ENCODE measurements at places on chromosomes 2 and 18.

DNA sequence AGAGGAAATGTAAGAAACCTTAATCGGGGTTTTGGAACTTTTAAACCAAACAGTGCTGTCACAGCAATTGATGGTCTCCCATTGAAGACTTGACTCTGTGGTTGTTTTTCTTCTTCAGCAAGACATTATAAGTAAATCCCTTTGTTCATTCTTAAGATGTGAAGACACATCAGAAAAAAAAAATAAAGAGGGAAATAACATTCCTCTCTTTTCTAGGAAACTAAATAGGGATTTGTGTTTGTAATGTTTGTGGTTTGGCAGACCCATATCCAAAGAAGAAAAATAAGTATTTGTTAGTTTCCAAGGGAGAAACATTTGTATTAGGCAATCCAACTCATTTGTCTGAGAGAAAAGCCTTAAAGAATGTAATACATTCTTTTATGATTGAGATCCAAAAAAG is 359.9 kb downstream of the DSC3 start:
- no peak for DNase-seq

GRCh38 chr2:212328136-212328535 is 210.5 kb downstream of the ERBB4 start:
- no peak for DNase-seq

DNA sequence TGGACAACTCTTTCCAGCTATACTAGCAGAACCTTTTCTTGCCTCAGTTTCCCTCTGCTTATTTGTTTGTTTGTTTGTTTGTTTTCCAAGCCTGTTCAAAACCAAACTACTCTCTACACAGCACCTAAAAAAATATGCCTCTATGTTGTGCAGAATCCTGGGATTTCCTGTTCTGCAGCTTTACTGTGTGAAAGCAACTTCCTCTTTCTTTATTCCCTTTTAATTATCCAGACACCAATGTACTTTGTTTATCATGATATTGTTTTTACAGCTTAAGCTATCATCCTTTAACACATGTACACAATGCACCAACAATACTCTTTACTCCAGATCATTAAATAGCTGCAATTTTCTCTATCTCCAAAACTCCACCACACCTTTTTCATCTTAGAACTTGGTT is 259.5 kb downstream of the EPHA4 start:
- DNase-seq = no peak

DNA sequence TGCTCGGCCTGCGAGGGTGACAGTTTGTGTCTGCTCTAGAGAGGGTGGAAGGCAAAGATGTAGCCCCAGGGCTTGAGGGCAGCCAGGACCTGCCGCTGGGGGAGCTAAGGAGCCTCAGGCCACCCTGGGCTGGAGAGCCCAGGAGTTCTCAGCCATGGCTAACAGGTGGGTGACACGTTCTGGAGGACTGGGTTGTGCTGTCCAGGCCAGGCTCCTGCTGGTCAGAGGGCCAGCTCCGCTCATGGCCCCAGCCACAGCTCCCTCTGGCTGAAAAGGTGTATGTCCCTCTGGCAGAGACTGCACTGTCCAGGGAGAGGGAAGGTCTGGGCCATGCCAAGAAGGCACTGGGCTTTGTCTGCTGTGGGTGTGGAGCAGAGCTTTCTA is 19.2 kb downstream of the TMEM185B start:
- DNase-seq = no peak

- no peak for DNase-seq
Measured at GRCh38 chr18:37714691-37715090, 149.1 kb upstream of the CELF4 start.

DNA sequence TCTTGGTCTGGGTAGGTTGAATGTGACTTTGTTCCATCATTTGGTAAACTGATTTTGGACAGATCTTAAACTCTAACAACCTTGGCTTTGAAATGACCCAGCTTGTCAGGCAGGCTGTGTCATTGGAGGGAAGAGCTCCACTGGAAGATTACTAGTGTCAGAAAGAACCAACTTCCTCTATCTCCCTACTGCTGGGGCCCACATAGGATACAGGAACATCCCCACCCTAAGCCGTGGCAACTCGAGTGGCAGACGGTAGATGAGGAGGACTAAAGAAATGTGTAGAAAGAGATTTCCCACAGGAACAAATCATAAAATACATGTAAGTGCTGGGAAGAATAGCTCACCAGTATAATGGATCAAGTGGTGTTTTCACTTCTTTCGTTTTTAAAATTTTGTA is 4.3 kb upstream of the G6PC2 start:
- DNase-seq = no peak

DNA sequence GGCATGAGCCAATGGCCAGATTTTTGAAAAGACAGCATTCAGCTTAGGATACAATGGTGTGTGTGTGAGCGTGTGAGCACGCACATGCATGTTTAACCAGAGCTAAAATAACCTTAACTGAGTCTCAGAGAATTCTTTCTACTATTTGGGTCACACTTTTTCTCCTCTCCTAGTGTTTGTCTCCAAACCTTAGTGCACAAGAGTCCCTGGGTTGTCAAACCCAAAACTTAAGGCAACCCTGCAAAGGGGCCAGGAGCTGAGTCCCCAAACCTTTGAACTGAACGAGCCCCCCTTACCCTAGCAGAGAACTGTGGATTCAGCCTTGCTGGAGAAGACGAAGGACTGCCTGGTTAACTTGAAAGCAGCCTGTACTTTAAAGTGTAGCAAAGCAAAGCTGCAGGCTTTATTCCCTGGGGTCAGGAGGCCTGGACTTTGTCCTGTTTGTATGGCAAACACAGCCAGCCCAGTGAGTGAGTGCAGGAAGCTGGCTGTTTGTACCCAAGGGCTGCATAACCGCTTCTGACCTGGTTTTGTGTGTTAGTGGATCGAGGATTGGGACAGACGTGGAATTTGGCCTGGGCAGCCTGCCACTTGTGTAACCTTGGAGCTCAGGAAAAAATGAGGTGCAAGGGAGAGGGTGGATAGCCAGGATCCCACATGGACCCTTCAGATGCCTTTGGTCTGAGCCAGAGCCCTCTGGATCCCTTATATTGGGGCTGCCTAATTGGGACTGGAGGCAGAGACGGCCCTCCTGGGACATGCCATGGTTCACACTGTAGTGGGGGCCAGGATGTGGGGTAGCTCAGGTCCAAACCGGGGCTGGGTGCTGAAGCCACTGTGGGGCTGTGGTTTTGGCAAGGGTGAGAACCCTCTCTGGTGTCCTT is 6.4 kb upstream of the PSMD1 start:
- DNase-seq = no peak

DNA sequence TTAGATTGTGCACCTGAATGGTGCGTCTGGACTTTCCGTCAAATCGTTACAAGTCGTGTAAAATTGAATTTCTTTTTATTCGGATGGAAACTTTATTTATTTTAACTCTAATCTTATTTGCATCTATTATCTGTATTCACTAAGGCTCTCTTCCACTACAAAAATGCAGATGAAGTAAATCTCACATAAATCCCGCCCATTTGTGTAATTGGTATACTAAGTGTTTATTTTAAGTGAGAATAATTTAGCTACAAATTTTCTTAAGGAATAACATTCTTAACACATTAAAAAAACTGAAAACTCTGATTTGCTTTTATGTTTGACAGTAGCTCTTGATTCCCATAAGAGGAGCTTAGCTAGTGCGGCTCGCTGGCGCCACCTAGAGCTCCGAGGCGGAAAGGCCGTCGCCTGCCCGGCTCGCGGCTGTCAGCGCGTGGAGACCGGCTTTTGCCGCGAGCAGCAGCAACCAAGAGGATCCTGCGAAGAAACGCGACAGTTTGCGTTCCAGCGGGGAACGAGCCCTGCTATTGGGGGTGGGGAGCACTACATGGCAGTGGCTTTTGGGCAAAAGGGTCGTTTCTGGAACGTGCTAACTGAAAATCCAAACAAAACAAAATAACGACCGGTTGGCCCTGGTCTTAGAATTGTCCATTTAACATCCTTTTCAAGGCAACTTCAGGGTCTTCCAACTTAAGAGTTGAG is 6.7 kb downstream of the SP9 start:
- DNase-seq = peak; percentile 76

Measured in hematopoietic multipotent progenitor cell treated with erythropoietin and hydrocortisone succinate and interleukin-3 and kit ligand, for 17 days (in vitro differentiated cells).